ELR (cell line): ENCODE measurements at places on chromosomes 5 and 9.

DNA sequence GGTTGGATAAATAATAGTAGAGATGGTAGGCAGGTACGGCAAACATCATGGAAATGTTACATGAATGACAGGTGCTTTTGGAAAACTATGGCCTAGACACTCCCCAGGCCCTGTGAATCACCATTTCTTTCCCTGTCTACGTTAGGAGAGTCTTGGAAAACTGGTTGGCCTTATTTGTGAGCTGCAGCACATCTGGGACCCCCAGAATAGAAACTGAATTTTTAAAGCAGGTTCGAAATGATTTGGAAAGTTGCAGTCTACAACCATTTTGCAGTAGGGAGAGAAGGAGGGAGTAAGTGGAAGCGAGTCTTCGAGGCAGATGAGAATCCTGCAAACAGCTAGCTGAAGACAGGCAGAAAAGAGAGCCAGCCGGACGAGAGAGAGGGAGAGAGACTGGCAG is 13.0 kb downstream of the C1QTNF2 start:
- no peak for DNase-seq

GRCh38 chr5:151683986-151684588 is 2.6 kb downstream of the SPARC start:
- no peak for DNase-seq

DNA sequence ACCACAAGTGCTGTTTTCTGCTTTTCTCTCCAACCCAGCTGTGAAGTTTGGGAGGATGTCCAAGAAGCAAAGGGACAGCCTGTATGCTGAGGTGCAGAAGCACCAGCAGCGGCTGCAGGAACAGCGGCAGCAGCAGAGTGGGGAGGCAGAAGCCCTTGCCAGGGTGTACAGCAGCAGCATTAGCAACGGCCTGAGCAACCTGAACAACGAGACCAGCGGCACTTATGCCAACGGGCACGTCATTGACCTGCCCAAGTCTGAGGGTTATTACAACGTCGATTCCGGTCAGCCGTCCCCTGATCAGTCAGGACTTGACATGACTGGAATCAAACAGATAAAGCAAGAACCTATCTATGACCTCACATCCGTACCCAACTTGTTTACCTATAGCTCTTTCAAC is 145.2 kb downstream of the RORB start:
- no peak for DNase-seq

DNA sequence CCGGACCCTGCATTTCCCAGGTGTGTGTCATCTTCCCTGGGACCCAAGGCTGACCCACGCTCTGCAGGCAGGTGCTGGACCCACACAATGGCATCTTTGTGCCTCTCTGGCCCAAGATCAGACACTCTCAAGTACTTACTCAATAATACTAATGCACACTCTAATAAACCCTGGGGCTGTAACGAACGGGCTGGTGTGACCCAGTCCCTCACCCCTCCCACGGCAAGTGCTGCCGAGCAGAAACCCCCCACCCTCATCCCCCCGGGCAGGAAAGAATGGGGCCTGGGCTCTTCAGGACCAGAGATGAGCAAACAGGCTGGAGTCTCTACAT is 1.1 kb upstream of the OBP2B start:
- DNase-seq, result no peak

- no peak for DNase-seq
Observed at GRCh38 chr5:58717303-58718007, 134.6 kb downstream of the RAB3C start.

- no peak for DNase-seq
Observed at GRCh38 chr9:91710158-91710557, 239.9 kb downstream of the ROR2 start.

DNA sequence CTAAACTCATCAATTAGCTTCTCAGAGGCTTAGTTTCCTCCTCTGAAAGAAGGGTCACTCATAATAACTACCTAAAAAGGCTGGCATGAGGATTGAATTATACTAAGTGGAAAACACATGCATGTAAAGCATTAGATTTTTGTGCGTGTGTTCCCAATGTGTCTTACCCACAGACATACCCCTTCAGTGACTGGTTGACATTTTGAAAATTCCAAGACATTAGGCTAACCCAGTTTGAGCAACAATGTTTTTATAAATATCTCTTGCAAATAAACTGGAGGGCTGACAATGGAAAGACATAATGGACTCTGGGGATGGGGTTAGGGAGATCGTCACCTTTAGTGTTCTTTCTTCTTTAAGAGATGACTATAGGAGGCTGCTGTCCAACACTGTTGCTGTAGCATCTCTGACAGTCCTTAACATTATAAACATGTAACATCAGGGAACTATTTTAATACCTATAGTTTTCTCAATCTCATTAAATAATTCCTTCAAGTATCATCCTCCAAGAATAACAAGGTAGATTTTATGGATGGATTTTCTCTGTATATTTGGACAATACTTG is 24.3 kb downstream of the HMHB1 start:
- DNase-seq, result no peak

DNA sequence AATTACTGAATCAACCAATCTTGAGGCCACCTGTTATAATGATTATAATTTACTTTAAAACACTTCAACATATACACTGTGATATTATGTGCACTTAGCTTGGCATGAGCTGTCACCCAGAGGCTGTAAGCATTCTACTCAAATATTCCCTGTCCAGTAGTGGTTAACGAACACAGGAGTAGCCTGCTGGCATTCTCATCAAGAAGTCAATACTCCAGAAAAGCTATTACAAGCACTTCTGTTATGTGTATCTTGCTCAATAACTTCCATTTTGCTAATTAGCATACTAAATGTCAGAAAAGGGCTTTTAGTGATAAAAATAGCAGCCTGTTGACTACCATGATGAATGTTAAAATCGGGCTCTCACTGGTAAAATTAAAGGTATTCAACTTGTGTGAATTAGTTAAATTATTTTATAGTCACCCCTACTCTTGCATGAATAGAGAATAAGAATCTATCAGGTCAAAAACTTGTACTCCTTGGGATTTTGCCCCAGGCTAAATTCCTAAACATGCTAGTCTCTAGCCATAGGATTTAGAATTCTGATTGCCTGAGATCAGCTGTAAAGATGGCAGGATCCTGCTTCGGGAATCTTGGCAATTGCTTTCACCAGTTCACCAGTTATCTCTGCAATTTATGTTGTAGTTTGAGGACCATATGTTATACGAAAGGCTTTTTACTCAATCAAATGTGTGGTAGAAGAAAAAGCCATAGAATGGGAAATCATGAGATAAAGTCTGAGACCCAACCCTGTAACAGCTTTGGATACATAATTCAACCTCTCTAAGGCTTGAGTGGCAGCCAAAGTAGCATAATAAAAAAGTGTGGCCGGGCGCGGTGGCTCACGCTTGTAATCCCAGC is 43.4 kb upstream of the PAM start:
- peak; percentile 58 for DNase-seq
